ENCODE measurements at places on chromosomes 2 and 18.
A peak's percentile ranks its signal among the peaks of the same experiment; 100 is the strongest.

DNA sequence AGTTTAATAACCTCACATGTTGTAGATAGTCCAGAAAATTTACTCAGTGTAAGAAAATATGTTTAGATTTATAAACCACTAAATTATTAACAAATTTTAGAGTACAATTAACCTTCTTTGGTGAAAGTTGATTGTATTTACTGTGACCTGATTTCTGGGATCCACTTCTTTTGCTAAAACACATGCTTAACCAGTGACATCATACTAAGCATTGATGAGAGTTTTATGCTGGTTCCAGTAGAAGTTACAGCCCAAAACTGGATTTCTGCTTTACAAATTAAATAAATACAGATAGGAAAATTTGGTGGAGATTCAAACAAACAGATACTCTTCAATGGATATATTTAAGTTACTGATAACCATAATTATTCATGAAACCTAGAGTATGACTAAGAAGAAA, 40.9 kb downstream of the RBBP8 start:
- DNase-seq: no peak

DNA sequence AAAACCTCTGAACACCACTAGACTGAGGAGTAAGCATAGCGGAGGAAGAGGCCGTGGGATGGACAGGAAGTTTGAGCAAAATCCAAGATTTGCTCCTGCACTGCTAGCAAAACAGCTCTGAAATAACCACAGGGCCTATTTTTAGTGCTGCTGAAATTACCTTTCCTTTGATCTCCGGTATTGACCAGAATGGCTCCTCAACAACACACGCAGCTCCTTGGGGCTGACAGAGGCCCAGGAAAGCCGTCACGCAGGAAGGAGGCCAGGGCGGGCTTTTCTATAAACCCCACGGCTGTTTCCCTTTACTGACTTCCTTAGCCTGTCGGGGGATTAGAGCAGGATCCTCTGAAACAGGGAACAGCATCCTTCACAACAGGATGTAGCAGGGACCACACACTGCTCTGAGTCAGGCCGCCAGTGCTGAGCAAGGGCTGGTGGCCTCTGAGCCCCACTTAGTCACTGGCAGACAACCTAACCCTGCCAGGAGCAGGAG, 80.8 kb upstream of the LCLAT1 start:
- peak; percentile 34 for DNase-seq

GRCh38 chr2:237614151-237614720, 13.2 kb upstream of the LRRFIP1 start:
- DNase-seq: no peak

DNA sequence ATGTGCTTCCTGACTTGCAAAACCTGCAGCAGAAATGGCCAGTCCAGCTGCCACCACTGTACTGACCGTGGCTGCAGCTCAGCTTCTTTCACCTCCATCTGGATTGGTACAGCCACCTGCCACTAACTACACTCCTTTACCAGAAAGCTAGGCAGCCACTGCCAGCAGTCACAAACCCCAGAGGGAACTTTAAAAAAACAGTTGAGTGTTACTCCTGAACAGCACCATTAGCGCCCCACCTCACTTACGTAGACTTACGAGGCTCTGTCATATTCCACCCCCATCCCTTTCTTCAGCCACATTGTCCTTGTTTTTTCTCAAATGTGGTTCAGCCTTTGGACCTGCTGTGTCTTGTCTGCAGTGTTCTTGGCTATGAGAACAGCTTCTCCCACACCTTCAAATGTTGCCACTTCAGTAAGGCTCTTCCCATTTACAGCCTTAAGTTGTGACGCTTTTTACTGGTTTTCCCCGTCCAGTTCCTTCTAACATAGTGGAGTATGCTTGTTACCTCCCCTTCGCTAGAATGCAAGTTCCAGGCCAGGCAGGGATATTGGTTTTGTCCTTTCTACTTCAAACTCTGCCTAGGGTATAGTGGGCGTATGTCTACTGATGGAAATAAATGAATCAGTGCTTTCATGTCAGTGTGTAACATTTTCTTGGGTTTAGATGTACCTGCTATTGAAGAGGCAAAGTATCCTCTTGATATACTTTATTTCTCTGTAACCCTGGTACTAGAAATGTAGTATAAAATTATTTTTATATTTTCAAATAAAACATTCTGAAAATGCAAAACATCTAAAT, 17.0 kb downstream of the HNRNPA3 start:
- DNase-seq: no peak

GRCh38 chr18:79540904-79541282, 138.7 kb upstream of the CTDP1 start:
- no peak for DNase-seq

- DNase-seq: peak; percentile 63
Observed at GRCh38 chr2:10297959-10298531, 4.7 kb upstream of the HPCAL1 start.

DNA sequence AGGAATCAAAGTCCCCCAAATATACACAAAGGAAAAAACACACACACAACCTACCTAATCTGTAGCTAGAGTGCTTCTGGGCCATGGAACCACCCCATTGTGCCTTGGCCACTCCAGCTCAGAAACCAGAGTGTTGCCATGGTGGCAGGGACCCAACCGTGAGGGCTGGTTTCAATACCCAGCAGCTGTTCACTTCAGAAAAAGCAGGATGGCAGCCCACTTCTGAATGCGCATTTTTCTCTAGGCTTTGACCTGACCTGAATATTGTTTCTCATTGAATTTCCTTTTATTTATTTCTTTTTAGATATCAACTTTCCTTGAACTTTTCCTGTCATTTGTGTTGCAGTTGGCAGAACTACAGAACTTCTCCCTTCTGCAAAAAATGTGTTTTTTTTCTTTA, 43.0 kb upstream of the EHBP1 start:
- no peak for DNase-seq

- DNase-seq: peak; percentile 16
Observed at GRCh38 chr2:222561817-222562645, 93.9 kb downstream of the FARSB start.

DNA sequence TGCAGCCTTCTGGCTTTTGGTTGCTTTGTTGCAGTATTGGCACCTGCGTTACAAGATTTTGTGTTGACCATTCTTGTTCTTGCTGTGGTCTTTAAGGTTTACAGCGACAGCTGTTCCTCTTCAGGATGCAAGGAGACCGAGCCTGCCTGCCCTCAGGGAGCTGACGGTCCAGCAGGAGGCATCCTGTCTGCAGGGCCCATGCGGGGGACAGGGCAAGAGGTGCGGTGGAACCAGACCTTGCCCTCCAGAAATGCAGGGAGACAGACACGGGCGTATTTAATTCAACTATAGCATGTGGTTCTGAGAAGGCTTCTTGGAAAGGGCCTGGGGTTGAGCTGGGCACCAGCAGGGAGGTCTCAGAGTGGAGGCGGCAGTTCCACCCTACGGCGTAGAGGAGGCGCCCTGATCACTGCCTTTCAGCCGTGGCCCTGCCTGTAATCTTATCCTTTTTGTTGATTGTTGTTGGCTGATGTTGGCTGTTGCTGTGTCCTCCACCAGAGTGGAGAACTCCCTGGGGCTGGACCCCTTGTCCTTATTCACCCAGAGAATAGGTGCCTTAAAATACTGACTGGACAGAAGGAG, 71.7 kb downstream of the HPCAL1 start:
- no peak for DNase-seq

GRCh38 chr2:180840641-180841040, 139.8 kb upstream of the UBE2E3 start:
- DNase-seq: no peak

- DNase-seq: no peak
Observed at GRCh38 chr2:84652431-84652830, 136.1 kb downstream of the DNAH6 start.
